GM18507 (cell line): ENCODE measurements at places on chromosomes 2 and 18.

DNA sequence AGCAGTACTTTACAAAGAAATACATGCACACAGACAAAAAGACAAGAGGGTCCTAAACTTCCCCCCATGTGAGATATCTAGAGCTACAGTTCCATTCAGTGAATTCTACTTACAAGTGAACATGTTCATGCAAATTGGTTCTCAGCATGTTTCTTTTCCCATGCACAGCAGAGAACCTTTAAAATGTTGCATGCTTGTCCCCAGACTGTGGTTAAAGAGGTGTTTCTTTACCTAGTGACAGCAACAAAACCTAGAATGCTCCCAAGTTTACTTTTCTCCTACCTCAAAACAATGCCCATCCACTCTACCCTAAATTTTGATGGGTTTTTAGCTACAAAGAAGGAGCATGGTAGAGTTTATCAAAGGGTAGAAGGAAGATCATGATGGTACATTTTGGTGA is 43.7 kb downstream of the FN1 start:
- no peak for DNase-seq

DNA sequence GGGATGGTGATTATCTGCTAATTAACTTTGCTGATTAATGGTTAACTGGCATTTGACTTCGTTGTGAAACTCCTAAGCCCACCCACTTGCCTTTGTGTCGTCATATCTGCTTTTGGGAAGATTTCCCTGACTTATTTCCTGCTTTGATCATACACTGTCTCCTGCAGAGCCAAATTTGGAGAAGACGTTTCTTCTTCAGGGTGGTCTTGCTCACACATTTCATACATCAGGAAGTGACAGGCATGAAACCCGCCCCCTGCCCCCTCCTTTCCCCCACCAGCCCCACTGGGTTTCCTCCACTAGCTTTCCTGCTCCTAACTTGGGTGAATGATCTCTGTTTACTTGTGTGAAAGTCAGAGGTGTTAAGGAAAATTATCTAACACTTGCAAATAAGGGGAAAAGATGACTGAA is 300.1 kb downstream of the TSN start:
- no peak for DNase-seq

DNA sequence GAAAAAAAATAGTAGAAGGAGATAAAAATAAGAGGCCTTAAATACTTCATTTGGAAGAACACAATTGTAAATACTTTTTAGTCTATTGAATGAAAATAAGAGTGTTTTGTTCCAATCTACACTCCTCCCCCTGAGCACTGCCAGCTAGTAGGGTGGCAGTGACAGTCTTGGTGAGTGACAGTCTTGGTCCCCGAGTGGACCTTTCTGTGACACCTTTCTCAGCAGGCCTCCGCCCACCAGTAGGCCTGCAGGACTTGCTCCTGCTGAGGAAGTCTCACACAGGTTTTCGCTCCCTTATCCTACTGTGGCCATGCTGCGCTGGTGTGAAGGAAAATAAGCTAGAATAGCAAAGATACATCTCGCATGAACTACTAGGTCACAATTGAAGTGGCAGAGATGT is 666.8 kb downstream of the NR4A2 start:
- DNase-seq: no peak

- no peak for DNase-seq
Observed at GRCh38 chr2:107633580-107634147, 193.0 kb upstream of the RGPD4 start.

GRCh38 chr2:2801458-2801857 is 470.4 kb upstream of the MYT1L start:
- DNase-seq: no peak

DNA sequence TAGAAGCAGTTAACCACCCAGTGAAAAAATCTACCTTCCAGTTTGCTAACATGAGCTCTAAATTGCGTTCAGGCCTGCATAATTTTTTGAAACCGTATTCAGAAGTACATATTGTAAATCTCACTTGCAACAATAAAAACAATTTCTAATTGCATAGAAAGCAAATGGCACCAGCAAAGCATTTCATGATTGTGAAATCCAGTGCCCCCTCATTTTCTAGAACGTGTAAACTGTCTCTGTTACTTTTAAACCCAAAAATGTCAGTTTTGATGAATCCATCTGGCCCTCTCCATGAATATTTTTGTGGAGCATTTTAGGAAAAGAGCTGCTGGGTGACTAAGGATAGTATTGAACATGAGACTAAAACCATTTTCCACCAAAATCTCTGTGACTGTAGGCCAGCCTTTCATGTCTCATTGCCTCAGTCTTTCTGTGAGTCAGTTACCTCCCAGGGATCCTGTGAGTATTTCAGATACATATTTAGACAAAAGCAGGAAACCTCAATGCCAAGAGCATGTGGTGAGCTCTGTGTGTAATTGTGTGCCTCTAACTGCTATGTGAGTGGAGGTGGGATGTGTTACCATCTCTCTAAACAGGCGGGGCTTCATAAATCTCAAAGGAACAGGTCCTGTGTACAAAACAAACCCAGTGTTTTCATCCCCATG is 477.8 kb upstream of the DCC start:
- DNase-seq: no peak

- DNase-seq: no peak
Observed at GRCh38 chr18:62977512-62977911, 262.2 kb downstream of the PHLPP1 start.

GRCh38 chr18:46215902-46216723 is 111.9 kb downstream of the HAUS1 start:
- no peak for DNase-seq

DNA sequence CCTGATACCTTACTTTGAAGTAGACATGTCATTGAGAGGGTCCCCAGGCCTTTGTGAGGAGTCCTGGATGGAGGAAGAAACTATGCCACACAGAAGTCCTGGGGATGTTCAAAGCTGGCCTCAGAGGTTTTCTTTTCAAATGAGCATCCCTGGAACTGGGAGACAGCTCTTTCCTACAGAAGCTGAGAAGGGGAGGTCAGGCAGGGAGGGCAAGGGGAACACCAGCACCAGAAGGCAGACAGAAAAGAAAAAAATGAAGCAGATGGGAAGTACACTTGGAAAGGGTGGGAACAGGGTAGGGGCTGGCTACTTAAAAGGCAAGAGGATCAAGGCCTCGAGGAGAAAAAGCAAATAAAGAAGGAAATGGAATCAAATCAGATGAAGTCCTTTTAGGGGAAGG is 120.0 kb downstream of the FMNL2 start:
- DNase-seq: no peak

DNA sequence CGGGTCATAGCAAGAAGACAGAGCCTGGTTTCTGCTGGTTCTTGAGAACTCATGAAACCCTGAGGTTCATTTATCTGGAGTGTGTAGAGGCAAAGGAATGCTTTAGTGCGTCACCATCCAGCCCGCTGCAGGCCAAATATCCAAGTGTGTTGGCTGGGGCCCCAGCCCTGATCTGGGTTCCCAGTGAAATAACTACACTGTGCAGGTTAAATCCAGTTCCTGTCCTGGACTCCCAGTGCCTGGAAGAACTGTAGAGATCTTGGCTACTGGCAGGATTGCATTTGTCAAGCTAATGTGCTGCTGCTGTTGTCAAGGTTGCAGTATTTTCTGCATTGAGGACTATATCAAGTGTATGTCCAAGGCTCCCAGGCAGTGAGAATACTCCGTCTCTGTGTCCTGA is 89.9 kb downstream of the MAPK4 start:
- DNase-seq: no peak

GRCh38 chr18:12516049-12516630 is 108.4 kb downstream of the PRELID3A start:
- DNase-seq: no peak

- no peak for DNase-seq
Observed at GRCh38 chr2:237459741-237460174, 27.3 kb upstream of the MLPH start.

DNA sequence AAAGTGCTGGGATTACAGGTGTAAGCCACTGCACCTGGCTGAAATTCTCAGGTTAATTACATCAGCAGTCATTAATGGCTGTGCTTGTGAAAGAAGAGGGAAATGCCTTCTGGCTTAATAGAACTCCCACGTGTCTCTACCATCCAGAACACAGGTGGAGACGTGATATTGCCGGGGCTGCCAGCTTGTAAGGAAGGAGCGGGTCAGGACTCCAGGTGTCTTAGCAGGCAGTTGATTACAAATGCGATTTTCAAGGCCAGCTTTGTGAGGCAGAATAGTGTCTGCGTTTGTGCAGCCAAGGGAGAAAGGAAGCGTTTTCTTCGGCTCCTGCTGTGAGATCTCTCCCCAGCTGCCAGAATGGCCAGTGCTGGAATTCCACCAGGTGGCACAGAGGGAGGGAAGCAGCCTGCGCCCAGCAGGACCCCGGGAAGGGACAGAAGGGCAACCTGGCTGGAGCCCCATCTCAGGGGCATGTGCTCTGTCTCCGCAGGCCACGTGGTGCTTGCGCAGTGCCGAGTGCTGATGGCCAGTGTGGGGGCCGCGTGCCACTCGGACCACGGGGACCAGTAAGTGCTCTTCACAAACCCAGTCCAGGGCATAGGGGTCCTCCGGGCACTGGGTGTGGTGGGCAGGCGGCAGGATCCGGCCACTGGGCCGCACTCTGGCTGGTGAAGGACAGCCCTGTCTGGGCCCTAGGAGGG is 3.7 kb upstream of the ESPNL start:
- no peak for DNase-seq

GRCh38 chr2:70090706-70091334 is 3.5 kb downstream of the PCBP1 start:
- no peak for DNase-seq

DNA sequence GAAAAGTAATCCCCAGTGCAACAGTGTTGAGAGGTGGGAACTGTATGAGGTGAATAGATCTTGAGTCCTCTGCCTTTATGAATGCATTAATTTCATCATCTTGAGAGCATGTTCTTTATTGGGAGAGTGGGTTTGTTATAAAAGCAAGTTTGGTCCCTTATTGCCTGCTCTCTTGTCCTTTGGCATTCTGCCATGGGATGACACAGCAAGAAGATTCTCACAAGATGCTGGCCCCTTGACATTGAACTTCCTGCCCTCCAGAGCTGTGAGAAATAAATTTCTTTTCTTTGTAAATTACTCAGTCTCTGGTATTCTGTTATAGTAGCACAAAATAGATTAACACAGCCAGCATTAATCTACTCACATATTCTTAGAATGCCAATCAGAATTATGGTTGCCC is 108.6 kb downstream of the EHBP1 start:
- no peak for DNase-seq

- no peak for DNase-seq
Observed at GRCh38 chr2:215347878-215348277, 36.0 kb downstream of the ATIC start.

GRCh38 chr2:15919716-15920434 is 20.5 kb upstream of the MYCN start:
- no peak for DNase-seq

DNA sequence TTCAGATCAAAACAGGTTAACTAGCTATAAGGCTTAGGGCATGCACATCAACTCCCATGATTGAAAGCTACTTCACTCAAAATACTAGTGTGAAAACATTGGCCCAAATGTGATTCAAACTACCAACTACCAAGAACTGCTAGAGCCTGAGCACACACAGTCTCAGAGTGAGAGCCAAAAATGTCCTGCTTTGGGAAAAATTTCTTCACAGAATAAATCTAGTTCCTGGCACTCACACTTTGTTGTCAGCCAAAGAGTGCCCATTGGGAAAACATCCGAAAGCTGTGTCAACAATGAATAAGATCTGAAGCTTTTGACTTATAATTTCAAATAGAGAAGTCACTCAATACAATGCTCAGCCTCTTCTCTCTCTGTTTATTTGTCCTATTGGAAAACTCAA is 182.7 kb downstream of the LRATD1 start:
- DNase-seq: no peak

DNA sequence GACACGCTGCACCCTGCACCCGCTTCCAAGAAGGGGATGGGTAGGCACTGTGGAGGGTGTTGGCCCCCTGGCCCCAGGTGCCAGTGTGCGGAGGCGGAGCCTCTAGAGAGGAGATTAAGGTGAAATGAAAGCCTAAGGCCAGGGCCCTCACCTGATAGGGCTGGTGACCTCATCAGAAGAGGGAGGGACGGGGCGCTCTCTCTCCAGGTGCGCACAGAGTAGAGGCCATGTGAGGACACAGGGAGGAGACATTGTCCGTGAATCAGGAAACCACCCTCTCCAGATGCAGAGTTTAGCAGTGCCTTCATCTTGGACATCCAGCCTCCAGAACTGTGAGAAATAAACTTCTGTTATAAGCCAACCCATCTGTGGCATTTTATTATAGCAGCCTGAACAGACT is 62.3 kb downstream of the PSMG2 start:
- DNase-seq: no peak

- DNase-seq: no peak
Observed at GRCh38 chr2:161708350-161708975, 84.2 kb downstream of the SLC4A10 start.

- no peak for DNase-seq
Observed at GRCh38 chr18:8462651-8463185, 146.5 kb upstream of the RAB12 start.

DNA sequence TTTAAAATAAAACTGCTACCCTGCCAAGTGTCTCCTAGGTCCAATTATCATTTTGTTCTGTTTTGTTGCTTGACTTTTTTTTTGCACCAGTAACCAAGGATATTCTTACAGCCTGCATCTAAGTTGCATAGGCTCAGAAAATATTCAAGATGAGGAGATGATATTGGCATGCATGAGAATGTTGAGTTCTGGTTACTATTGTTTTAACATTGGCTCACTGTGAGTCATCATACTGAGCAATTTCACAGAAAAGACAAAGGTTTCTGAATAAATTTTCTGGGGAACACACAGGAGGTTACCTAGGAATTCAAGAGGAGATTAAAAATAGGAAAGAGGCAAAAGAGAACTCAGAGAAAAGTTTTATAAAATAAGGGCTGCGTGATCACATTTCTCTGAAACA is 84.8 kb upstream of the POU3F3 start:
- DNase-seq: no peak

DNA sequence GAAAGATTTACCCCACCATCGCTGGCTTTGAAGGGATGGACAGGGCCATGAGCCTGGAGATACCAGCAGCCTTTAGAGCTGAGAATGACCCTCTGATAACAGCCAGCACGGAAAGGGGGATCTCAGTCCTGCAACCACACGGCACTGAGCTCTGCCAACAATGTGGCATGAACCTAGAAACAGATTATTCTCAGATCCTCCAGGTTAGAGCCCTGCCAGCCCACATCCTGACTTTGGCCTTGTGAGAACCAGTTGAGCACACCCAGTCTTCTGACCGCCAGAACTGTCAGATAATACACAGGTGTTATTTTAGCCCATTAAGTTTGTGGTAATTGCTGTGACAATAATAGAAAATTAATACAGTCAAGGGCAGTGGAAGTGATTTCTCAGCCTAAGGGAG is 9.4 kb upstream of the GNLY start:
- no peak for DNase-seq

GRCh38 chr2:120653046-120653445 is 82.6 kb upstream of the GLI2 start:
- DNase-seq: no peak

DNA sequence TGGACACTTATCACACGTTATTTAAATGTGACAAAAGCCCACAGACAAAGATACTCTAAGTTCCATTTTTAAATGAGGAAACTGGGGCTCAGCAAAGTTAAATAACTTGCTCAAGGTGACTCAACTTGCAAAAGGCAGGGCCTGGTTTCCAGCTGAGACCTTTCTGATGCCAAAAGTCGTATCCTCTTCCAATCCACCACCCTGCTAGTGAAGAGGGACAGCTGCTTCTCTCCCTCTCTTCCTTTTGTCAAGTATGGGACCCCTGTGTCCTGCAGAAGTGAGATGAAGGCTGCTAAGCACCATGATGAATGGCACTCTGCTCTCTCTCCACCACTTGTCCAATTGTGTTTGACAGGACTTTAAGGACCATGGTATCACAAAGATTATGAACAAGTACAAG is 140.9 kb downstream of the DYM start:
- DNase-seq: no peak
